Posterior vena cava (tissue), 2 donors: ENCODE measurements at places on chromosomes 5 and 9. TPM values are rescaled to one million over a fixed set of nuclear protein-coding genes. Genes with fewer than 3 reads are reported as not detected.

The MELK gene
- total RNA-seq: 0.52 TPM

The SLC6A7 gene
- total RNA-seq: 0.14 TPM

The IL5 gene
- not detected for total RNA-seq

The STPG3 gene
- not detected for total RNA-seq

The SPATA31D4 gene
- not detected for total RNA-seq
